Endothelial cell of umbilical vein (primary cell): ENCODE measurements at places on chromosomes 5 and 9. TPM values are rescaled to one million over a fixed set of nuclear protein-coding genes. Genes with fewer than 3 reads are reported as not detected.

The ASTN2 gene
- 1.6 and 1.9 TPM in 2 replicates for total RNA-seq

DNA sequence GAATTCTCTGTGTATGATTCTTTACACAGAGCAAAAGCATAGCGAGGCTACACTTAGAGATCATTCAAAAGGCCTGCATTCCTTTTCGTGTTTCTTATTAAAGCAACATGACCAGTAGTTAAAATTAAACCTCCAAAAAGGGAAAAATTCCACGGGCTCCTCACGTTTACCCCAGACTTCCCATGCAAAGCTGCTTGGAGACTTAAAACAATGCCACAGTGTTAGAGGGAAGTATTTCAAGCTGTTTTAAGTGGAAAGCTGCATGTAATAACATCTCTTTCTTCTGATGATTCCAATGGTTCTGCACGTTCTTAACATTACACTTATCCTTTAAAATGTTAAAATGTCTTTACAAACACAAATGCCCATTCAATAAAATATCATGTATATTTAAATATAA is 405.2 kb downstream of the SEMA5A start:
- no peak for DNase-seq

DNA sequence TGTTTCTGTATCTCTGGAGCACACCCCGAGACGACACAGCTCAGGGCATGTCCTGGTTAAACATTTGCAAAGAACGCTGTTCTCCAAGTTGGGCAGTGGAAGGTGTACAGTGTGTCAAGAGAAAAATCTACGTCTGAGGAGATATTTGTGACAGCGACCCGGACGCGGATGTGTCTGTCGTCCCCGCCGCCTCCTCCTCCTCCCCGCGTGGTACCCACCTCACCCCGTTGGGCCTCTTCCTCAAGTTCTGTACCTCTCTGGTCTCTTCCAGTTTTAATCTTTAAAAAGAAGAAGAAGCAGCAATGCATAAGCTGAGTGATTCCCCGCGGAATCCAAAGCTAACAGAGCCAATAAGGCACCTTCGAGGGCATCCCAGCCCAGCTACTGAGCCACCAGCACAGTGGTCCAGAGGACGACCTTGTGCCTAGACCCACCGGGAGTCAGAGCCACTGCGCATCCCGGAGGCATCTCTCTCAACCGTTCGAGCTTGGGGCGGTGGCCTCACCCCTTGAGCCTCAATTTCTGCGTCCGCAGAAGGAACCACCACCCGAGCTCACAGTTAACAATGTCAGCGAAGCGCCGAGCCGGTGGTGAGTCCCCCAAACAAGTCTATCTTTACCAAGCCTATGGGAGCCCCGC is 467 bp downstream of the C9orf78 start:
- no peak for DNase-seq

GRCh38 chr9:90555351-90556057 is 87.1 kb downstream of the DIRAS2 start:
- no peak for DNase-seq

GRCh38 chr5:32339878-32340277 is 27.1 kb upstream of the MTMR12 start:
- no peak for DNase-seq

DNA sequence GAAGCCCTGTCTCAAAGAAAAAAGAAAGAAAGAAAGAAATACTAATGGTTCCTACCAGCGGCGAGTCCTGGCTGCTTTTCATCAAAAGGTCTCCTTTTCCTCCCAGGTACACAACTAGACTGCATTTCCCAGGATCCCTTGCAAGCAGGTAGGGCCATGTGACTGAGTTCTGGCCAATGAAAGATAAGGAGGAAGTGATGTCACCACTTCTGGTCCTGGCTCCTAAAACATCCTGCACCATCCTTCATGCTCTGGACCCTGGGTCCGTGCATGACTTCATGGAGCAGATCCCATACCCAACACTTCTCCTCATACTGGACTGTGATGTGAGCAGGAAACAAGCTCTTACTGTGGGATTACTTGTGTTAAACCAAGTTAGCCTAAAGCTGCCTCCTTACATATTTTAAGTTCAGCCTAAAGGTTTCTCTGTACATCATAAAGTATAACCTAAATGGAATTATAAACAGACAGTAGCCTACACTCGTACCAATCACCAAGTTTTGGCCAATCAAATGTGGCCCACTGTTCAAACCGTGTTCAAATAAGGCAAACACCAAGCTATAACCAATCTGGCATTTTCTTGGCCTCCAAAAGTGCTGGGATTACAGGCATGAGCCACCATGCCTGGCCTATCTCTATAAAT is 30.2 kb upstream of the FUBP3 start:
- no peak for DNase-seq

DNA sequence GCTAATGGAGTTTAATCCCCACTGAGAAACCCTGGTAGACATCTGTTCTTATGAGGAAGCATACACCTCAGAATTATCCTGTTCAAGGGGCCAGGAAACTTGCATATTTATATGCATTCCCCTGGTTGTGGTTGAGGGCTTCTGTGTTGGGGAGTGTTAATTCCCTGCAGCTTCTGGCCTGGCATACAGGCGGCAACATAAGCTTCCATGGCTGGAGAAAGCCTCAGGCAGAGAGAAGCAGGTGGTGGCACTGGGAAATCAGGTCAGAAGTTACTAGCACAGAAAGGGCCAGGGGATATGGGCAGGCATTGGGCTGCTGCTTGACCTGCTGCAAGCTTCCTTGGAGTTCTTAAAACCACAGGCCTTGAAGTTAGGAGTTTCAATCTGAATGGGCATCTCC is 166.1 kb upstream of the SEMA6A start:
- no peak for DNase-seq

DNA sequence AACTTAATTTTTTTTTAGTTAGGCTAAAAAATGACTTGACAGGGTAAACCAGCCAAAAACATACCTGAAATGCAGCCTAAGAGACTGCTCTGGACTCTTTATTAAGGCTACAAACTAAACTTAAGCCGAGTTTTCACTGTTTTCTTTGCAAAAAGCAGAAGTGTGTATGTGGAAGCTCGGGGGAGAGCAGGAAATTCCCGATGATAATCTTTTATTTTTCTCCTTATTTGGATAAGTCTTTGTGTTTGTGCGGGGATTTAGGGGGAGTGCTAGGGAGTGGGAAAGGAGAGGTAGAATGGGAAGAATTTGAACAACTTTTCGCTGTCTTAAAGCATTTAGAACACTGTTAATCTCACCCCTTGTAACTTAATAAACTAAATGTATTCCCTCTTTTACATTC is 30.7 kb upstream of the GPR21 start:
- peak; percentile 87 for DNase-seq

The UGT3A2 gene
- total RNA-seq, result not detected in 2 replicates

The TLX3 gene
- total RNA-seq, result not detected in 2 replicates

DNA sequence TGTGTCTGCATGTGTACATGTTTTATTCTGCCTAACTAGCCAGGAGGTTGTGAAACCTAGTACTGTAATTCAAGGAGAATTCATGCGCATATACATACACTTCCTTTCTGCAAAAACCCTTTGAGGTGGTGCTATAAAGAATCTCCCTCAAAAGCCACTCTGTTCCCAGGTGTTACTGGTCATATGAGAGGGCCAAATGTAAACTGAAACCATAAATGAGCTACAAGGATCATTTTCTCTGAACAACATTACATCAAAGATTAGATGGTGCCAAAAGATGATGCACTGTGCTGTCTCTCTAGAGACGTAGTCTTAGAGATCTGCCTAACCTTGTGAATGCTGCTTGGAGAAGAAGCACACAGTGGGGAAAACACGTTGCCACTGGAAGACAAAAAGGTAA is 15.7 kb downstream of the NREP start:
- no peak for DNase-seq

DNA sequence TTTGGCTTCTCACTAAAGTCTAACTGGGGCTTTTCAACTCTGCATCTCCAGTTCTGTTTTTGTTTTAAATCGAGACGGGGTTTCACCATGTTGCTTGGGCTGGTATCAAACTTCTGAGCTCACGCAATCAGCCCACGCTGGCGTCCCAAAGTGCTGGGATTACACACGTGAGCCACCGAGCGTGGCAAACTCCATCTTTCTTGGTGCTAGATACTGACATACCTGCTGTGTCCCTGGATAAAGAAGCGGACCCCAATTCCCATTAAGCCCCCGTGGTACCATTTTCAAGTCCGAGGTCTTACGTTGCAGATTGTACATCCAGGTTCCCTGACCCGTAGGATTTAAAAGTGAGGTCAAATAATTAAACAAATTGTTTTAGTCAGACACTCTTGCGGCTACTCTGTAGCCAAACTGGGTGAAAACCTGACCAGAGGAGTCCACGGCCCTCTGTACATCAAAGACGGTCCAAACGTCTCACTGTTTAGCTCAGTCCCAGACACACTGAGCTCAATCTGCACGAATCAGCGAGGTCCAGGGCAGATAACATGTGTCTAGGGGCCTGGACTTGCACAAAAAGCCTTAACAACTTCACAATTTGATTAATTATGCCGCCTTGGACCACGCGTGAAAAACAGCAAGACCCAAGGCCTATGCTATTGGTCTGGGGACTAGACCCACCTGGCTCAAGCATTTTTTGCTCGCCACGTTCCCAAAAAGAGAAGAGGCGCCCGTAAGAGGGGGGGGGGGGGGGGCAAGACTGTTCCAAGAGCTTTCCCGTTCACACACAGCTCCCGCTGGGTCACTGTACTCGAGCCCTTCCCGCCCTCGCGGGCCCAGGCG is 727 bp upstream of the DNAJA1 start:
- DNase-seq, result no peak

The ZNF300 gene
- 9.6 and 10.2 TPM in 2 replicates for total RNA-seq

The SLC34A1 gene
- total RNA-seq, result not detected in 2 replicates

The NR2F1 gene
- total RNA-seq, result 21.5 and 23.9 TPM in 2 replicates

The SPAG8 gene
- total RNA-seq, result 0.69 TPM in 1 of 2 replicates, not detected in the other

The PCDHB16 gene
- total RNA-seq, result 0.12 and 0.22 TPM in 2 replicates

DNA sequence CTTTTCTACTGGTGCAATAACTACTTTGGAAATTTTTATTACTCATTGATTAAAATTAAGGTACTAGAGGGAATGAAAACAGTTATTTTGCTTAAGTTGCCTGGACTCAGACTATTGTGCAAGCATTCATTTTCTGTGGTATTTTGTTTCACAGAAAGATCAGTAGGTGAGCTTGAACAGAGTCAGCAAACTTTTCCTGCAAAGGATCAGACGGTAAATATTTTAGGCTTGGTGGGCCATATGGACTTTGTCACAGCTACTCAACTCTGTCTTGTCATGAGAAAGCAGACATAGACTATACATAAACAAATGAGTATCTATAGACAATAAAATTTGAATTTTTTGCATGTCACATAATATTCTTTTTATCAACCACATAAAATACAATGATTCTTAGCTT is 1036.4 kb downstream of the NR2F1-AS1 start:
- no peak for DNase-seq

DNA sequence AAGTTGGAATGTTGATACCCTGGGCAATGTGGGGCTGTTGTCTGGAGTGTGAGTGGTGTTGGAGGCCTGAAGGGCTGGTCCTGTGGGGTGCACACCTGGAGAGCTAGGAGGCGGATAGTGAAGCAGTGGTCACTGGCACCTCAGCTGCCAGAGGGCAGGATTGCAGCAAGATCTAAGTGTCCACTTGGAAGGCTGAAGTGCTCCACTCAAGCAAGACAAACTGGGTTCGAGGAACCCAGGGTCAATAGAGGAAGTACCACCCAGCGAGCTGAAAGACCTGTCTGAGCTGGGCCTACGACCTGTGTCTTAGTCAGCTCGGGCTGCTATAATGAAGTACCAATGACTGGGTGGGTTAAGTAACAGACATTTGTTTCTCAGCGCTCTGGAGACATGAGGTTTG is 39.7 kb upstream of the TJP2 start:
- DNase-seq, result no peak

The SHC3 gene
- total RNA-seq, result 0.16 and 2.0 TPM in 2 replicates

The TMOD1 gene
- total RNA-seq, result 0.74 and 1.4 TPM in 2 replicates

DNA sequence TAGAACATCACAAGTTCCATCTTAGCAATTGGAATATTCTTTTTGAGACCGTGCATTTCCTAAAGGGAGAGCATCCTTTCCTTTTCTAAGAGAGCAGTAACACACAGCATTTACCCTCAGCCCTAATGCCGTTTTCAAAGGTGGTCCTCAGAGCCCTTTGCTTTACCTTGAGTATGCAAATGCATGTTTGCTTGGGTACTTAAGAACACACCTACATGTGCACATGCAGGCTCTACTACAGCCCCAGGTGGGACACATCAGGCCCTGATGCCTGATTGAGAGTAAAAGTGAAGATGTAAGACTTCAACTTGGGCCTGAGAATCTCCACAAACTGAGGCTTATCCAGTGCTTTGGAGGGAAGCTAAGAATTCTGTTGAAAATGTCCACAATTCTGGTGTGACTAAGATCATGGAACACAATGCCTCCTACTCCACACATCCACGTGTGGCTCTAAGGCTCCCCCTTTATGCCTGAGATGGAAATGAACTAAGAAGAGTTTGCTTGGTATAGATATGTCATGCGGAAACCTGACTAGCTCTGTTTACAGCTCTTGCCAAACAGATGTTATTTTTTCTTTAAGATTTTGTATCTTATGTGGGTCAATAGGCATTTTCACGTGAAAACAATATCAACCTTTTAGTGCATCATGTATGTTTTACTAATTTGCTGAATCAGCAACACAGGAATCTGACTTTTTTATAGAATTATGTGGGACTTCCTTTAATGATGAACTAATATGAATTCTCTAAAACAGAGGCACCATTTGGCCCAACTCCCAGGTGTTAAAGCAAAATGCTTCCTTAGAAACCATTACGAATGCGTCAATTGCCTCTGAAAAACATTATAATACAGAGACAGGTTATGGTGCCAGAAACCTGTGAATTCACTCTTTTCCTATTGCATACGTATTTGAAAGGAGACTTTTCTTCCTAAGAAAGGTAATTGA is 48.9 kb upstream of the SLC2A8 start:
- peak; percentile 75 for DNase-seq

DNA sequence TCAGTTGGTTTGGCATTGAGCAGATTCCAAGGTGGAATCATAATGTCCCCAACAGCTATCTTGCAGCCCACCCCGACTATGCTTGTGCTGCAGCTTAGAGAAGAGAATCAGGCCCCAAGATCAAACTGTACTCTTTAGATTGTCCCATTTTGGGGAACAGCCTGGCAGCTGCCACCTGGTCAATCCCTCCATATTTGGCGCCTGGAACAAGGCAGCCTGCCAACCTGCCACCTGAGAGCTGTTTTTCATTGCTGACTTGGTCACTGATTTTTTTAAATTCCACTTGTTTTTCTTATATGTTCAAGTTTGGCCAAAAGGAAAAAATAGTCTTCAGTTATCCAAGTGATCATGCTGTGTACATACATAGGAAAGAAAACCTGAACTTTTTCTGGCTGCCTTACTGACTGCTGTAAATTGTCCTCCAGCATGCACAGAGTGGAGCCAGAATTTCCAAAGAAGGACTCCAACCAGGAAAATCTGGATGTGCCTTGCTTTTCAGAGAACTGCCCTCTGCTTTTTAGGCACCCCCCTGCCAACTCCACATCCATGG is 504.2 kb downstream of the ENC1 start:
- DNase-seq, result peak; percentile 19

The AFAP1L1 gene
- 73.2 and 76.2 TPM in 2 replicates for total RNA-seq

DNA sequence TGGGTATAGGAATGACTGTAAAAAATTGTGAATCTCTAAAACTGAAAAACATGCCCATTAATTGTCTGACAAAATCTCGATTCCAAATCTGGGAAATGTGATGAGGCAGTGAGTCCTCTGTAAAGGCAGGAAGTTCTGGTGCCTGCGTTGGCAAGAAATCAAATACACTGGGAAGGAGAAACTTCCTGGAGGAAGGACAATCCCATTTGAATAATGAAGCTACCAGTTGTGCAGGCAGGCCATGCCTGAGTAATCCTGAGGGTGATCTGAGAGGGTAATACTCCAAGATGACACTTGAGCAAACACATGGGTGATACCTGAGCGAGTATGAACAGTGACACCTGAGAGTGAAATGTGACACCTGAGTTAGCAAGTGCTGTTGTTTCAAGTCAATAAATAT is 49.7 kb downstream of the KIF24 start:
- DNase-seq, result peak; percentile 67
